ENCODE measurements at places on chromosomes 11 and 22. TPM values are rescaled to one million over a fixed set of nuclear protein-coding genes. Genes with fewer than 3 reads are reported as not detected.

GRCh38 chr11:119504371-119504770, 81.4 kb upstream of the THY1 start:
- DNase-seq = no peak

The HORMAD2 gene
- total RNA-seq = 1.0 TPM

- no peak for DNase-seq
These were observed 11.9 kb downstream of the APOA4 start for GRCh38 chr11:116811194-116811593.

DNA sequence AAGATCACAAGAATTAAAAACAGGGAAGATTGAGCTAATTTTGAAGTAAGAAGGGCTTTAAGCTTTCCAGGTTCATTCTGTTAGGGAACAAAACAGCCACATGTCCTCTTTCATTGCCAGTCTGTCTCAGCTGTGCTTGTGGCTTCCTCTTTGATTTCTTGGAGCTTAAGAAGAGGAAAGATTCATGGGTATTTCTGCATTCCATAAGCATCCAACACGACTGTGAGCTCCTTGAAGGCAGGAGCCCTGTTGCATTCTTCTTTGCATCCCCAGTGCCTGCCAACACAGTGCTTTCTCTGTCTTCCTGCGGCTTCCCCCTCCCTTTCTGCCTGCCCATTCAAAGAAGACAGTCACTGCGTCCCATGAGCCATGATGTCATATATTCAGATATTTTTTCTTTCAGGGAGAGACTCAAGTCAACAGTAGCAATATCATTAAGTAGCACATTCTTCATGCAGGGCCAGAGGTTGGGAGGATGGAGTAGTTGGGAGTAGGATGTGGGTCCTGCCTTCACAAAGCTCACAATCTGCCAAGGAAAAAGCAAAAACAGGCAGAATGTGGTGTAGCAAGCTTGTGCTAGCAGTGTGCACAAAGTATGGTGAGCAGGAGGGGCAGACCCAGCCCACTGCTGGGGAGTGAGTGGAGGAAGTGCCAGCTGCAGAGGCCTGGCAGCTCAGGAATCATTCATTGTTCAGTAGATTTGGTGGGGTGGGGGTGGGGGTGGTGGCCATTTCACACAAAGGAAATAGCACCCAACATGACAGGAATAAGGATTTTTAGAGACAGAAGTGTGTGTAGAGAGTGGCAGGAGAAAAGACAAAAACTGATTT, 162.1 kb upstream of the RASSF10 start:
- DNase-seq = no peak

GRCh38 chr11:1236316-1237127, 13.7 kb downstream of the MUC5B start:
- DNase-seq = no peak

DNA sequence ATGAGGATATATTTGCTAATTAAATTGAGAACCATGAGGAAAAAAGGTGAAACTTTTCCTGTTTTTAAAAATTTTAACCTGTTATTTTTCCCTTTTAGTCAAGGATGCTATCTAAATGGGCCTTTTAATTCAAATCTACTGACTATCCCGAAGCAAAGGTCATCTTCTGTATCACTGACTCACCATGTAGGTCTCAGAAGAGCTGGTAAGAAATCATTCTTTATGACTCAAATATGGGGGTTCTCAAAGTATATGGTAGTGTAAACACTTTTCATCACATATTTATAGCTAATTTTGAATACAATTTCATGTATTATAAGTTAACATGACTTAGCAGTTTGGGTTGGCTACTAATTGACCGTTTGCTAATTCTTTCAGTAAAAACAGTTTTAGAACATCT, 88.2 kb downstream of the CYP2R1 start:
- DNase-seq = no peak

The SLC29A2 gene
- 5.3 TPM for total RNA-seq

The NCR3LG1 gene
- total RNA-seq = 2.1 TPM

- DNase-seq = peak; percentile 15
These were observed 32.2 kb upstream of the GRIA4 start for GRCh38 chr11:105577641-105578040.

GRCh38 chr11:13525257-13525656, 29.5 kb upstream of the PTH start:
- no peak for DNase-seq

GRCh38 chr11:9208726-9209501, 56.2 kb downstream of the DENND5A start:
- DNase-seq = peak; percentile 51

The HBD gene
- not detected for total RNA-seq

DNA sequence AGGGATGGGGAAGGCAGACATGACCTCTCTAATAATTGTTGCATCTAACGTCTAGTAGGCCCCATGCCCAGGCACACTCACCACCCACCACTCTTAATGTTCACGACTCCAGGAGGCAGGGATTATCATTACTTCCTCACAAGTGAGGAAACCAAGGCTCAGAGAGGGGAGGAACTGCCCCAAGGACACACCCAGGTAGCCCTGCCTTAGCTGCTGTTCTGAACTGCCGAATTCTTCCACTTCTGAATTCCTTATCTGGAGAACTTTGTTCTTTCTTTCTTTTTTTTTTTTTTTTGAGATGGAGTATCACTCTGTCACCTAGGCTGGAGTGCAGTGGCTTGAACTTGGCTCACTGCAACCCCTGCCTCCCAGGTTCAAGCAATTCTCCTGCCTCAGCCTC, 16.7 kb downstream of the SLCO2B1 start:
- DNase-seq = no peak

GRCh38 chr11:29309992-29310391, 706.8 kb downstream of the KCNA4 start:
- peak; percentile 64 for DNase-seq

GRCh38 chr11:34509336-34509876, 4.2 kb downstream of the ELF5 start:
- no peak for DNase-seq

- no peak for DNase-seq
These were observed 78.8 kb downstream of the CABIN1 start for GRCh38 chr22:24089951-24090350.

The HBG2 gene
- total RNA-seq = not detected

The NLRP14 gene
- total RNA-seq = 0.10 TPM

DNA sequence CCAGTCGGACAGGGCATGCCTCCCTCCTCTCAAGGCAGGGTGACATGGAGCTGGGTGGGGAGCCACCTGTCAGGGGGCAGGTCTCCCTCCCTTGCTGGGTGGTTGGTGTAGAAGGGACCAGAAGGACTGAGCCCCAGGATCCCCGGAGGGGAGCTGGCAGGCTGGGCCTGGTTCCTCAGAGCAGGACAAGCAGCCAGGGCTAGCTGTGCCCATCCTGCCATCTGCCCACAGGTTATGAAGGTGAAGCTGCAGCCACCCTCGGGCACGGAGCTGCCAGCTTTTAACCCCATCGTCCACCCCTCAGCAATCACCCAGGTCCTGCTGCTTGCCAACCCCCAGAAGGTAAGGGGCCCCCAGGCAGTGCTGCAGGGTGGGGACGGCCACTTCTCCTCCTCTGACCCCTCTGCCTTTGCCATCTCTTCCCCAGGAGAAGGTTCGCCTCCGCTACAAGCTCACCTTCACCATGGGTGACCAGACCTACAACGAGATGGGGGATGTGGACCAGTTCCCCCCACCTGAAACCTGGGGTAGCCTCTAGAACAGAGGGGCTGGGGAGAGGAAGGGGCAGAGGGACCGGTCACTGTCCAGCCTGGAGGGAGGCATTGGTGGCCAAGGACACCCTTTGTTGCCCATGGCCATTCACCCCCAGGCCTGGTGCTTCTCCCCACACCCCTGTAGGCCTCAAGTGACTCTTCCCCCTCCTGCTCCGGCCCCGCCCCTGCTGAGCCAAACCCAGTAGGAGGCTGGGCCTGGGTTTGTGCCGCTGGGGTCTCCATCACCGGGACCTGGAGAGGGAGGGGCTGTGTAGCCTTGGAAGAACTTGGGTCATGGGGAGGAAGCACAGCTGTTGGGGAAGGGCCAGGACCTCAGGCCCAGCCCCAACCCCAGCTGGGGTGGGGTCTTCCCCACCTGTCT, 7.0 kb upstream of the SH3BP1 start:
- no peak for DNase-seq

DNA sequence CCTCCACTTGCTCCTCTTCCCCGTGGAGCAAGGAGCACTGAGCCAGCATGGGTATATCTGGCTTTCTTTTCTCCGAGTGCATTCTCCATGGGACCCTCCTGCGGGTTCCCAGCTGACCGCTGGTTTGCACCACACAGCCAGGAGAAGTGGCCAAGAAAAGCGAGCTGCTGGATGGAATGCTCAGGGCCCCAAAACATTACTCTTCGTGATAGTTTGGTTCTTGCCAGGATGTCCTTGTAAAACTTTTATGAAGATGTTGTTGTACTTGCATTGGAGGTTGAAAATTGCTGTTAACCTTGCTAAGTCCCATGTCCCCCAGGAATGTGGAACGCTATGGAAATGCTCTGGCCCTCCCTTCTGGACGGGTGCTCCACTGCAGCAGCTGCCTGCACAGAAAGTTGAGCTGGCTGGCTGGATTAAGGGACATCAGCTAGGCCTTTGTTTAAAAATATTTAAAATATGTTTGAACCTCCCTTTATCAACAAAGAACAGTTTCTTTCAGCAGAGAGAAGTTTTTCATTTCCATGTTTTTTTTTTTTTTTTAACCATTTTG, 68.7 kb downstream of the ZNRF3 start:
- no peak for DNase-seq

DNA sequence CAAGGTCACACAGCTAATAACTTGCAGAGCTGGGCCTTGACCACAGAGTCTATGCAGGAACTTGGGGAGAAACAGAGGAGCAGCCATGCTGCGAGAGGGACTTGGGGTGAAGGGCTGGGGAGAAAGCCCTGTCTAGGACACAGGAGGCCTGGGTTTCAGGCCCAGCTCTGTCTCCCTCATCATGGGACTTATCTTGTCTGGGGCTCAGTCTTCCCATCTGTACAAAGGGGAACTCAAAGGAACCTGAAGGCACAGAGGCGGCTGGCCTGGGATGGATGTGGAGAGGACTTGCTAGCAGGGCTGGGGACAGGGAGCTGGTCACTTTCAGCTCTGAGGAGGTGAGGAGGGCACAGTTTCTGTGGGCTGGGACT, 36.9 kb upstream of the TPBGL start:
- DNase-seq = no peak

GRCh38 chr11:110447343-110447742, 17.6 kb downstream of the FDX1 start:
- DNase-seq = no peak
